ENCODE measurements at places on chromosomes 7 and 10.

DNA sequence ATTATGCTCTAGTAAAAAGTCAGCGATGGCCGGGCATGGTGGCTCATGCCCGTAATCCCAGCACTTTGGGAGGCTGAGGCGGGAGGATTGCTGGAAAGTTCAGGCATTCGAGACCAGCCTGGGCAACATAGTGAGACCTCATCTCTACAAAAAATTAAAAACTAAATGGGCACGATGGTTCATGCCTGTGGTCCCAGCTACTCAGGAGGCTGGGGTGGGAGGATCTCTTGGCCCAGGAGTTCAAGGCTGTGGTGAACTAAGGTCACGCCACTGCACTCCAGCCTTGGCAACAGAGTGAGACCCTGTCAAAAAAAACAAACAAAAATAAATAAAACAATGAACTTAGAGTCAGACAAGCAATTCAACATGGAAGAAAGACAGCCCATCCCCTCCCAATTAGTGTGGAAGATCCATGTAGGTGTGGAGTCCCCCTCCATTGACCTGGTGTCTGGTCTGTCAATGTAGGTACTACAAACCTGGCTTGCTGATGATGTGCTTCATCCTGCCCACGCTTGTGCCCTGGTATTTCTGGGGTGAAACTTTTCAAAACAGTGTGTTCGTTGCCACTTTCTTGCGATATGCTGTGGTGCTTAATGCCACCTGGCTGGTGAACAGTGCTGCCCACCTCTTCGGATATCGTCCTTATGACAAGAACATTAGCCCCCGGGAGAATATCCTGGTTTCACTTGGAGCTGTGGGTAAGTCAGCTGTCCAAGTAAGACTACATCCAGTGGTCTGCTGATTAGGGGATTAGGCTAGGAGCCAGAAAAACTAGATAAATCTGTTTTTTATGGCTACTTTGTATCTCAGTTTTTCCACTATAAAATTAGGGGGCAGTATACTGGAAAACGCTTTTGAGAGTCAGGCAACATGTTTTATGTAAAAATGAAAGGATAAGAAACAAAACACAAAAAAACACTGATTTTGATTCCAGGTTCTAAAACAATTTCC is 9.3 kb downstream of the SCD start:
- no peak for DNase-seq

- no peak for DNase-seq
These were observed 348.7 kb upstream of the HPS1 start for GRCh38 chr10:98795467-98795866.

GRCh38 chr7:2996141-2996540 is 47.5 kb downstream of the CARD11 start:
- DNase-seq, result no peak

GRCh38 chr10:126803394-126803793 is 101.8 kb upstream of the DOCK1 start:
- no peak for DNase-seq

GRCh38 chr7:37781156-37781555 is 67.2 kb upstream of the NME8 start:
- DNase-seq, result no peak

GRCh38 chr7:33420311-33420940 is 291.1 kb downstream of the BBS9 start:
- DNase-seq, result no peak

DNA sequence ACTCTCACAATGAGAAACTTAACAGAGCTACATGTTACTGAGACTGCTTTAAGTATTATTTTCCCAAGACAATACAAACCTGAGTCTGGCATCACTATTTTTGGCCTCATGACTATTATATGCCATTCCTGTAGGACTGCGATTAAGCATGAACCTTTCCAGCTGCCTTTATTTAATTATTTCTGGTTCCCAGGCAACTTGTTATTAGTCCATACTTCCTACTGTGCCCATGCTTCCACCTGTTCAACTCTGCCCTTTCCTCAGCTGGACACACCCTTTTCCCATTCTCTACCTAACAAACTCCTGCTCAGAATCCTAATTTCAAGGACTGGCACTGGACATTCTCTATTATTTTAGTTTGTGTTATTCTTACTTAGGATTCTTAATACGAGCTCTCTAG is 8.1 kb upstream of the CROT start:
- no peak for DNase-seq

DNA sequence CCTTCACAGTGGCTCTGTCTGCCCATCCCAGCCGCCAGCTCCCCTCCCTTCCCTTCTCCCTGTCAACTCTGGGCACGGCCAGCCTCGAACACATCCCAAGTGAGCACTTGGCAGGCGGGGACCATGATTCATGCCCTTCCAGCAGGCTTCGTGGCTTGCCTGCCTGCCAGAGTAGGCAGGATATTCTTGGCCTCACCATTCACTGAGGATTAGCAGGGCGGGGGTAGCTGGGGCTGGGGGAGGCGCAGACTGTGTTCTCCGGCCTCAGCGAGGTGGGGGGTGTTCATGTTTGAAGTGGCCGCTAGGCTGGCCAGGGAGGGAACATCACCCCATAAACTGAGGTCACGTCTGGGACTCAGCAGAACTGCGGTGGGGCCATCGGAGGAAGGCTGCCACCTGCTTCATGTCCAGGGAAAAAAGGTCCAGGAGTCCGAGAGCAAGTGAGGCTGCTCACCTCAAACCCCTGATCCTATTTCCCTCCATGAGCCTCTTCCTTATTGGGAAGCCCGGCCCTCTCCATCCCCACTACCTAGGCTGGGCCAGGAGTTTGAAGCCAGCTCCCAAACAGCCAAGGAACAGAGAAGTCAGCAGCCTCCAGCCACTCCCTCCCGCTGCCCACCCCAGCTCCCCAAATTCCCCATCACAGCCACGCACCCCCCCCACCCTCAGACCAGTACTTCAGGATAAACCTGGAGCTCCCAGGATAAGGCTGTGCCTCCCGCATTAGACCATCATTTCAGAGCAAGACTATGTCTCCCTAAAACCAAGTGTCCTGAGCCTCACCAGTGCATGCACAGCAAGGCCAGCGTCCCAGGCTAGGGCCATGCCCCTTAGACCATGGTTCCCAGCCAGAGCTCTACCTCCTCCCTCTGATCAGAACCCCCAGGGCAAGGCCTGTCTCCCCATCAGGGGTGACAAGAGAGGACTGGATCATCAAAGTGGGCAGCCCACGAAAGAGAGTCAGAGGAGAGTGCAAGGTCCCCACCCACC is 42.8 kb upstream of the RABGEF1 start:
- DNase-seq, result peak; percentile 40

DNA sequence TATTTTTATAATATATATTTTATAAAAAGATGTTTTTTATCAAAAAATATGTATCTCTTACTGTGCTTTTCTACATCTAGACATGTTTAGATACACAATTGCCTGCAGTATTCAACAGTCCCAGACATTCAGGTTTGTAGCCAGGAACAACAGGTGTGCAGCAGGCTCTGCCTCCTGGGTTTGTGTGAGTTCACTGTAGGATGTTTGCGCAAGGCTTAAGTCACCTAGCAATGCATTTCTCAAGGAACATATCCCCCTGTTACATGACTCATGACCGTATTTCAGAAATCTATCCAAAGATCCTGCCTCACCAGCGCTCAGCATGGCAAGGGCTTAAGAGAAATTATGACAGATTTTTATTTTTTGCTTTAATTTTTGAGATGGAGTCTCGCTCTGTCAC is 41.5 kb downstream of the PITRM1 start:
- DNase-seq, result no peak

- no peak for DNase-seq
These were observed 112.4 kb downstream of the CDK6 start for GRCh38 chr7:92723943-92724342.

GRCh38 chr7:154996101-154996500 is 6.8 kb downstream of the PAXIP1 start:
- no peak for DNase-seq

- no peak for DNase-seq
These were observed 343.7 kb downstream of the TCERG1L start for GRCh38 chr10:130967784-130968183.

DNA sequence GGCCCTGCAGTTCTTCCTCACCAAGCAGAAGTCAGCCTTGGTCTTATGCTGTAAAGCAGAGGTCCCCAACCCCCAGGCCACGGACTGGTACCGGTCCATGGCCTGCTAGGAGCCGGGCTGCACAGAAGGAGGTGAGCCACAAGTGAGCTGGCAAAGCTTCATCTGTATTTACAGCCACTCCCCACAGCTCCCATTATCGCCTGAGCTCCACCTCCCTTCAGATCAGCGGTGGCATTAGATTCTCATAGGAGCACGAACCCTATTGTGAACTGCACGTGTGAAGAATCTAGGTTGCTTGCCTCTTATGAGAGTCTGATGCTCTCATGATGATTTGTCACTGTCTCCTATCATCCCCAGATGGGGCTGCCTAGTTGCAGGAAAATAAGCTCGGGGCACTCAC is 87.6 kb upstream of the NEBL start:
- DNase-seq, result no peak

GRCh38 chr7:75772081-75773077 is at the start of gene CCL26:
TSS of gene CCL26 (minus strand) at chr7:75772211. CDS start at chr7:75772176, 35 bp downstream.
- DNase-seq, result peak; percentile 96

DNA sequence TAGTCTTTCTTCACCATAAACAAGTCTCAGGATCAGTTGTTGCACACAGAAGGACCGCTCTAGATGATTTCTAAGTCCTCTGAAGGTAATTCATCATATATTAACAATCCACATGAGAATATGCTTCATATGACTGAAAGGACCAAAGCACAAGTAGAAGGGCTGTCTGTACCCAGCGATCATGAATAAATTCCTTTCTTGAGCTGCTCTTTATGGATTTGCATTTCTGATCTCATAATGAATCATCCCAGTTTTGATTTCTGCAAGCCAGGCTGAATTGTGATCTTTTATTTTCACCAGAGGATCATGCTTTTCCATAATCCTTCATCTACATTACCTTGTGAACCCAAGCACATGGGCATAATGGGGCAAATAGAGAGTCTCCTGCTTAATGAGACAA is 675.6 kb downstream of the MAGI2 start:
- no peak for DNase-seq

DNA sequence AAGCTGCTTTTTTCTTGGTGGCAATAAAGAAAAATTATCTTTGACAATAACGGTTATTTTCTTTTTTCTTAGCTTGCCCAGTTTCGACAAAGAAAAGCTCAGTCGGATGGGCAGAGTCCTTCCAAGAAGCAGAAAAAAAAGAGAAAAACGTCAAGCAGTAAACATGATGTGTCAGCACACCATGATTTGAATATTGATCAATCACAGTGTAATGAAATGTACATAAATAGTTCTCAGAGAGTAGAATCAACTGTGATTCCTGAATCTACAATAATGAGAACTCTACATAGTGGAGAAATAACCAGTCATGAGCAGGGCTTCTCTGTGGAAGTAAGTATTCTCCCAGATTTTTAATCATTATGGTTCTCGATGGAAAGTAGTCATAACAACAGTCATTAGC is 33.0 kb downstream of the AKAP9 start:
- DNase-seq, result peak; percentile 9

GRCh38 chr7:74575083-74575784 is 82.3 kb upstream of the GTF2I start:
- DNase-seq, result no peak

- no peak for DNase-seq
These were observed 37.6 kb downstream of the PAPOLB start for GRCh38 chr7:4824120-4824775.

DNA sequence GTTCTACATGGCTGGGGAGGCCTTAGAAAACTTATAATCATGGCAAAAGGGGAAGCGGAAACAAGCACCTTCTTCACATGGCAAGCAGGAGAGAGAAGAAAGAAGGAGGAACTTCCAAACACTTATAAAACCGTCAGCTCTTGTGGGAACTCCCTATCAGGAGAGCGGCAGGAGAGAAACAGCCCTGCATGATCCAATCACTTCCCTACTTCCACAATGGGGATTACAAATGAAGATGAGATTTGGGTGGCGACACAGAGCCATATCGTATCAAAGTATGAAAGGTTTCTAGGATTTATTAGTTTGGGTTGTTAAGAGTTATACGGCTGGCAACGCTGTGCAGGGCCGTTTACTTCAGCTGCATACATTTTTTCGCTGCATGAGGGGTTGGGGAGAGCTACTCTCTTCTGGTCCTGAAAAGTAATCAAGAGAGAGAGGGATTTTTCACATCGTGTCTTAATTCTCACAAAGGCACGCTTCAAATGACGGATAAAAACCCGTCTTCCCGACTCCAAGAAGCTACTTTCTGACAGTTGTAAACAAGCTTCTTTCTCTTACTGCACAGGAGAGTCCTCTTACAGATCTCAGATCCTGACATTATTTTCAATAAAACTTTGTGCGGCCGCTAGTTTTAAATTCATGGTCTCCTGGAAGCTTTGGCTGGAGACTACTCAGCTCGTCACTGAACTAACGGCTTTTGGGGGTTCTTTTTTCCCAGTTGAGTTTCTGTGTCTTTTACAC is 751 bp upstream of the GTPBP10 start:
- DNase-seq, result peak; percentile 21
